T follicular helper cell (primary cell): ENCODE measurements at places on chromosomes 16 and 17.

- DNase-seq = peak; percentile 24
These were observed at the start of gene HOXB13 for GRCh38 chr17:48728232-48729231. Gene HOXB13 (minus strand): TSS chr17:48728750. CDS start chr17:48728593, 157 bp downstream.

DNA sequence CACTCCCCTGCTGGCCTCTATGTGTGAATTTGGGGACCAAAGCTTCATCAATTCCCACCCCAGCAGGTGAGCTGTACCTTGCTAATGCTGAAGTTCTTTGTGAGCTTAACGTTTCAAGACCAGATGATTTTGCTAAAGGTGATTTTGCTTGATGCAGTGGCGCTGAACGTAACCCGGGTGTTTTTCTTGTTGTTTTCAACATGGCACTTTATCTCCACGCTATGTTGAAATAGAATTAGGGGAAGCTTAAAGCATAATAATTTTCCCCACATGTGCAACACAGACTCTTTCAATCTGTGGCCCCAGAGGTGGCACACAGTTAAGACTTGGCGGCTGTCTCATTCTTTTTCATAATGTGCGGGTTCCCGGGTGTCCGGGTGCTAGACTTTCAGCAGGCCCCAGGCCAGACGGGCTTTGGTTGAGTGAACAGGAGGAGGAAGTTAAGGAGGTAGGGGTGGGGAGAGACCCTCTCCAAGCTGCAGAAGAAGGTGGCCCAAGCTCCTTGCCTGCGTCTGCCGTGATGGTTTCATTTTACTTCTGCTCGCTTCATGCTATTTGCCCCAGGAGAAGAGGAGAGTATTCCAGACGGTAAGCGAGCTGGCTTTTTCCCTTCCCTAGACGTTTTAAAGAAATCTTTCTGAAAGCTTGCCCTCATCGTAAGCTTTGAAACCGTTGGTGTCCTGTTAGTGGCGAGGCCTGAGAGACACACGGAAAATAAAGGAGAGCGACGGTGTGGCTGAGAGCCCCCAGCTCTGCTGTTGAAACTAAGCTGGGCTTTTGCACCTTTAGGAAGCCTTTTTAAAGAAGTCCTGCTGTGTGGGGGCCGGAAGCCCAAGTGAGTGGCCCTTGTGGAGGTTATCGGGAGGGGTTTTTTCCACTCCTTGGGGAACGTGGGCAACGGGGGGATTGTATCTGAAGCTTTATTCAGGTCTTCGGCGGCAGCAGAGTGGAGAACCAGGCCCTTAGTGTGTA is 4.2 kb downstream of the FOXC2 start:
- DNase-seq = no peak

GRCh38 chr16:88856122-88856827 is 472 bp downstream of the GALNS start:
- DNase-seq = peak; percentile 14

DNA sequence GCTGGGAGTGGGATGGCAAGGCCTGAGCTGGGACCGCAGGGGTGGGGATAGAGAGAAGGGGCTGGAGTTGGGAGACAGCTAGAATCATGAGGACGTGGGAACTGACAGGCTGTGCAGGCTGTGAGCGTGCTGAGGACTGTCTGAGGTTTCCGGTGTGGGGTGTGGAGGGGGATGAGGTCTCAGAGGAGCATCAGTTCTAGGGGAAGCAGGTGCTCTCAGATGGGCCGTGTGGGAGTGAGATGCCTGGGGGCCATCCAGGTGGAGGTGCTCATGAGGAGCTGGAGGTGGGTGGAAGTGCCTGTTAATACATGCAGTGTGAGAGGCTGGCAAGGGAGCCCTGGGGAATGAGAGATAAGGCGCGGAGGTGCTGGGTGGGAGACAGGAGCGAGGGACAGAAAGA is 27.2 kb downstream of the HASPIN start:
- peak; percentile 26 for DNase-seq

GRCh38 chr17:9509236-9509816 is 66.3 kb downstream of the STX8 start:
- no peak for DNase-seq

DNA sequence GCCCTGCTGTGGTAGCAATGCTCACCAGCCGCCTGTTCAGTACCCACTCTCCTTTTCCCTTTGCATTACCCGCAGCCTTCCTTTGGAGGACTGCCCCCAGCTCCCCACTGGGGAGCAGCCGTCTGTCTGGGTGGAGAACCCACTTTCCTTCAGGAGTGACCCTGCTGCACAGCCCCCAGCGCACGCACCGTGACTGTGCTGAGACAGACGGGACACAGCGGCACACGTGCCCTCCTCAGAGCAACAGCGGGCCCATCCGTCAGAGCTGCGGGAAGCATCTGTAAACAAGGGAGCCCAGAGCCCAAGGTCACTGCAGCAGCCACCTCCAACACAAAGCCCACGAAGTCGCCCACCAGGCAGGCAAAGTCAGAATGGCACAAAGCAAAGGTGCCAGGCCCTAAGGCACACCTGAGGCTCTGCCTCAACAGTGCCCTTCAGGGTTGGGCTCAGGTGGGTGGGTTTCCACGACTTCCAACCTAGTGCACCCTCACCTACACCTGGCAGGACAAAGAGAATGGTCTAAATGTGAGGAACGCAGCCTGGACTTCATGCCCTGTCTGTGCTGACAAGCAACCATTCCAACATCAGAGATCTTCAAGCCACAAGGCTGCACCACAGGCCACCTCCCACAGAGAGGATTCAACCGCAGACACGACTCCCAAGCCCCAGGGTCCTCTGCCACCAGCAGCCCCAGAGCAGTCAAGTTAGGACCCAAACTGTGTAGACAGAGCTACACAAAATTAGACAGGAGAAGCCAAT is 9.9 kb downstream of the AXIN1 start:
- DNase-seq = no peak

DNA sequence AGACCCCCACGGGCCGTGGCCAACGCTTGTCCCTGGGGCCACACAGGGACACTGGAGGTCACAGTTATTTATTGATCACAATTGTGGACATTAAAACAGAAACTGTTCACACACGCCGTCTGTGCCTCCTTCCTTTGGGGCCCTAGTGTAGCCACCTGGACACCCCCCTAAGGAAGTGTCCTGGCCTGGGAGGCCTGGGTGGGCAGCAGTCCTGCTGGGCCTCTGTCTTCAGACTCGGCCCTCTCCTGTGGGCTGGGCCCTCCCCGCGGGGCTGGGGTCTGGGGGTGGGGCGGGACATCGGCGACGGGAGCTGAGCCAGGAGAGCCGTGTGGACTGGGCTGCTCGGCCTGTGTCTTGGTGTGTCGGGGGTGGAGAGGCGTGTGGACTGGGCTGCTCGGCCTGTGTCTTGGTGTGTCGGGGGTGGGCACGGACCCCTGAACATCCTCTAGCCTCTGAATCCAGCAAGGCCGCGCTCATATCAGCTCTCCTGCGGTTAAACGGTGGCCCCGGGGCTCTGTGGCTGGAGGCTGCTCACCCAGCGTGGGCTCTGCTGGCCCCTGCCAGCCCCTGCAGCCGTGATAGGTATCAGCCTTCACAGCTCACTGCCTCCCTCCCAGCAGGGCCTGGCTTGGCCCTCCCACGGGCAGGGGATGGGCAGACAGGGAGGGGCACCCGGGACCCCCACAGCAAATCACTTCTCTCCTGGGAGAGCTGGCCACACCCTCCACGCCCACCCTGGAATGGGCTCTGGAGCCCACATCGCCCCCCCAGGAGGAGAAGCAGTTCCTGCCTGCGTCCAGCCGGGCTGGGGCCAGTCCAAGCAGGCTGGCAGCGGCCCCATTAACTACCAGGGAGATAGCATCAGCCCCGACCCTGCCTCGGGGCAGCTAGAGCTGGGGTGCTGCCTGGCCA is 1.1 kb upstream of the NHLRC4 start:
- DNase-seq = no peak

DNA sequence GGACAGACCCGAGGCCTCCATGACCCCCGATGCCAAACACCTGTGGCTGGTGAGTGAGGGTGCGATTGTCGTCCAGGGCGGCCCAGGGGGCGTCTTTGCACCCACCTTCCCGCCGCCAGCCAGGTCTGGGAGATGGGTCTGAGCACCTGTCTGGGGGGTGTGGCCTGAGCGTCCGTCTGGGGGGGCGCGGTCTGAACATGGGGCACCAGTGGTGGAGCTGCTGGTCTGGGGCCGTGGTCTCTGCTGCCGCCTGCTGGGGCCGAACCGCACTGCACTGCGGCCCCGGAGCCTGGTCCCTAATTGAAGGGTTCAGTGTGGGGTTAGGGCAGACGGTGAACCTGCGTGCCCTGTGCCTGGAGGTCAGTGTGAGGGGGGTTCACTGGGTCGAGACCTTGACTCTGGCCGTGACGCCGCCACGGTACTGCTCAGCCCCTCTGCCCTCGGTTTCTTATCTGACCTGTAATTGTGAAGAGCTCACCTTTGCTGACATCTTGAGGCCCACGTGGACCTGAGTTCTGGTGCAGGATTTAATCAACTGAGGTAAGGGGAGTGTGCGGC is 12.6 kb upstream of the TCF25 start:
- peak; percentile 60 for DNase-seq

DNA sequence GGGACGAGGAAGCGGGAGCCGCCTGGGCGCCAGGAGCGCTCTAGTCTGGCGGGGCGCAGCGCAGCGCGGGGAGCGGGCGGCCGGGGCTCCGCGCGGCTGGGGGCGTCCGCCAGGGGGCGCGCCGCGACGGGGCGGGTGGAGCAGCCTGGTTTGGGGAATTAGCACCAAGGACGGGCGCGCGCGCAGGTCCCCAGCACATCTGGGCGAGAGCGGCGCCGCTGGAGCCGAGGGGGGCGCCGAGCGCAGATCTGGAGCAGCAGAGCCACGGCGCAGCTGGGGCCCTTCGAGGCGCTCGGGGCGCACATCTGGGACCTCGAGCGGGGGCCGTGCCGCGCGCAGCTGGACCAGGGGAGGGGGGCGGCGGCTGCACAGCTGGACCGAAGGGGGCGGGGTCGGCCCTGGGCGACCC is at the start of gene NXPH3:
Gene NXPH3, plus strand, starts transcription at position 193 of the 409 bp plus-strand sequence. CDS start 349 bp downstream, outside the sequence.
- peak; percentile 49 for DNase-seq

DNA sequence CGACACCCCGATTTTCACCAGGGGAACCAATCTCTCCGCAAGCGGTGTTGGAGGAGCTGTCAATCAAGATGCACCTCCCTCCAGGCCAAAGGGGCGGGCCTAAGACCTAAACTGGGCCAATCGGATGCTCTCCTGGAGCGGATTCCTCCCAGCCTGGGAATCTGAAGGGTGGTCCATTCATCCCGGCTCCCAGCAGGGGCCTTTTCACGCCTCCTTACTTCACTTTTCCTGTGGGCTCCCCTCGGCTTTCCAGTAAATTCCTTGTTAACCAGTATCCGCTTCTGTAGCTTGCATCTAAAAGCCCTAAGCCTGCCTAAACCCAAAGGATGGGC is 17.1 kb downstream of the C16orf74 start:
- no peak for DNase-seq

DNA sequence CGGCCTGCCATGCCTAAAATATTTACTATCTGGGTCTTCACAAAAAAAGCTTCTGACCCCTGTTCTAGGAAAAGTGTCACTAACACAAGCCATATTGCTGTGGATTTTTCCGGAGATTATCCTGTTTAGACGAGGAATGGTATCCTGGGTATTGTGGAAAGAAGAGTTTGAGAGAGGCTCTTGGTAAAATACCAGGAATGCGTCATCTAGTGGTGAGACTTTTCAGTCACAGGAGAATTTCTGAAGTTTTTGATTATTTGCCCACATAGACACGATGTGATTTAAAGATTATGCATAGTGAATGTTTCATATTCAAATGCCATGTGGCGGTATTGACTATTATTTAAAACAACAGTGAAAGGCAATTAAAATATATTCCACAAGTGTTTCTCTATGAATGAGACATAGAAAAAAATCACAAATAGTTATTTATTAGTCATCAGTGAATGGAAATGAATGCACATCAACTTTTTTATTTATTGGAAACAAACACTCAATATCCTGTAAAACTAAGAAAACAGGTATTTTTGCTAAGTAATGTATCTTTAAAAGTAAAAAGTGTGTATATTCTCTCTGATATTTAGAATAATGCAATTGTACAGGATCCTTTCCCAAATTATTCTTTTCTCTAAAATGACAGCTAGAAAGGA is 7.8 kb downstream of the KRT28 start:
- no peak for DNase-seq

DNA sequence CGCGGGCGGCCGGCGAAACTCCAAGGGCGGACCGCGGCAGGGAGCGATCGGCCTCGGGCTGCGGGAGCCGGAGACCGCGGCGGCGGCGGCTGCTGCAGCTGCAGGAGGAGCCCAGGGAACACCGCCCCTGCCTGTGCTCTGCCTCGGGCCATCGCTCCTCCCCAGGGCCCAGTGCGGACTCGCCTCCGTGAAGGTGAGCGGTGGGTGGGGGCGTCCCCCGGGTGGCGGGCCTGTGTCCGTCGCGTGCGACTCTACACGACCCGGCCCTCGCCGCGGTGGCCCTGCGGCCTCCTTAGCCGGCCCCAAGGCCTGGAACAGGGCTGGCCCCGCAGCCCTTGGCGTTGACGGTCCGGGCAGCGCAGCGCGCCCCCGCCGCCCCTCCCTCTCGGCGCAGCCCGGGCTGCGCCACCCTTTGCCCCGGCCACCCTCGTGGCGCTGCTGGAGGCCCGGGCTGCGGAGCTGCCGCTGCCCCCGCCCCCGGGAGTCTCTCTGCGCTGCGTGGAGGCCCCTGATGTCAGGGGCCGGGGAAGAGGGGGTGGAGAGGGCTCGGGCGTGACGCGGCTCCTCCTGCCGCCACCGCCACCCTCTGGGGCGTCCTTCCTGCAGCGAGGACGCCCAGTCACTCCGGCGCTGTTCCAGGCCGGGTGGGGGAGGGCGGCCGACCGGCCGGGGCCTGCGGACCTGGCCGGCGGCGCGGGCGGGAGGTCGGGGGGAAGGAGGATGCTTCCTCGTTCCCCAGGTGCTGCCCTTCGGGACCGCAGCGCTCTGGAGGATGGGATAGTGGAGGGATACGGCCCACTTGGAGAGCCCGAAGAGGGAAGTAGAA is 485 bp downstream of the DYNLL2 start:
- DNase-seq = peak; percentile 59

DNA sequence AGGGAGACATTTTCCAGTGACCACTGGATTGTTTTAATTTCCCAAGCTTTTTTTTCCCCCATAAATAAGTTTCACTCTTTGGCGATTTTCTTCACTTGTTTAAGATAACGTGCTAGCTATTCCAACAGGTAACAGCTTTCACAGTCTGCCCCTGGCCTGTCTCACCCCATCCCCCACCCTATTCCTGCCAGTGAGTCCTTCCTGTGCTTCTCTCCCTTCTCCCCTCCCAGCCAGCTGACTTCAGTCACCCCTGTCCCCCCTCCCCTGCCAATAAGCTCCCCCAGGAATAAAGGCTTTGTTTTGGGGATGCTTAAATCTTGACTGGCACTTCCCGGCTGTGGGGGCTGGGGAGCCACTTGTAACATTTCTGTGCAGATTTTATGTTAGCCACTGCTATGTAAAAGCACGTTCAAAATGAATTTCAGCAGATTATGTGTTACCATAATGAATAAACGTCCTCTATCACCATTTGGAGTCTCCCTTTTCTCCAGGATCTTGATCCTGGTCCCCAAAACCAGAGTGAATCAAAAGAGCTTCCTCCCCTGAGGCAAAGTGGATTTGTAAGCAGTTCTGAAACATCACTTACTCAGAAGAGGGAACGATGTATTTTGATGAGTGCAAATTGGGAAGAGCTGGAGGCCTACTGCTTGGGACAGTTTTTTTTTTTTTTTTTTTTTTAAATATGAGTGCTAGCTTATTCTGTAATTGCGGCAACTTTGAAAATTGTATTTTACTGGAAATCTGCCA is 58.2 kb downstream of the IGF2BP1 start:
- DNase-seq = no peak

GRCh38 chr17:1153795-1154546 is 25.8 kb downstream of the ABR start:
- no peak for DNase-seq
